ENCODE measurements at places on chromosomes 6 and 20.

- DNase-seq, result no peak
Observed at GRCh38 chr6:48714699-48715098, 603.7 kb upstream of the PTCHD4 start.

DNA sequence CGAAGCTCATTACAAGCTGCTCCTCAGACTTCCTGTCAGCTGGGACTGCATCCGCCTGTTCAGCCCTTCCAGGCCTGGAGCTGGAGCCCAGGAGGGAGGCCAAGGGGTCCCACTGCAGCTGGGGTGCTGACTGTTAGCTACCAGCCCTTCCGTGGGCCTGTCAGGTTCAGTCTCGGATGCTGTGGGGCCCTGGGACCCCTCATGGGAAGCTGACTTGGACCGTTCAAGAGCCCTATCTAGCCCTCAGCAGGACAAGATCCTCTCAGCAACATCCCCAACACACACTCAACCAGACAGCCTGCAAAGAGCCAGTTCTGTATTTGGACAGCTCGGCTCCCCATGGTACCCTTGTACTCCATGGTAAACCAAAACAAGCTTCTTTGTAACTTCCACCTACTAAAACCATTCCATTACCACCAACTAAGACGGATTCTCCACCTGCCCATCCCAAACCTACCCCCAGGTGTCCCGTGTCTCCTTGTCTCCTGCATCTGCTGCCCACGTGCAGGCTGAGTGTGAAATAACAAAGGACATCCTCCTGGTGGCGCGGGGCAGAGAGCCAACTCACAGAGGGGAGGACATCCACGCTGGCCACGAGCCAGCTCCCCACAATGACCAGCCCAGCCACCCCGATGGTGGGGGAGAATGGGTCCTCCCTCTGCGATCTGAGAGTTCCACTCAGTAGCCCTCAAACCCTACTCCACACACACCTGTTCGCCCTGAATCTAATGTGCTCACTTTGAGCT, 111.2 kb downstream of the TAF4 start:
- DNase-seq, result no peak

DNA sequence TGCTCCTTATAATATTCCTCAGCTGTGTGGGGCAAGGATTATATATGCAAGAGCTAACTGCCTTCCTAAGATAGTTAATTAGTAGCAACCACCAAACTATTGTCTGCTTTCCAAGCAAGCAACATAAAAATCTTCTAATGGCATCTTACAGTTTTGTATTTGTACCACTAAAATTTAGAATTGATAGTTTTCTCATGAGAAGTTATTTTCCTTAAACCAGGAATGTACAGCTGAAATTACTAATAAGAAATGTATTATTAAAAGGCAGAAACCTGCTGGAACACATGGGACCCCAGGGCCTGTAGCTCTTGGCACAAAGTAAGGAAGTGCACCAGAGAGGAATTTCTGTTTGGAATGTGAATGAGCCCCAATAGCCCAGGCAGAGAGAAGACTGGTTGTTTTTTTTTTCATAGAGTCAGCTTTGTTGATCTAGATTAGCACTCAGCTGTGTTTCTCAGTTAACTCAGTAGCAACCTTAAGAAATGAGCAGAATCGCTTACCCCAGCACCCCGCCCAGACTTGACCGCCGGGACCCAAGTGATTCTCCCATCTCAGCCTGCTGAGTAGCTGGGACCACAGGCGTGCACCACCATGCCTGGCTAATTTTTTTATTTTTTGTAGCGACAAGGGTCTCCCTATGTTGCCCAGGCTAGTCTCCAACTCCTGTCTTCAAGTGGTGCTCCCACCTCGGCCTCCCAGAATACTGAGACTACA, 2.6 kb downstream of the MGME1 start:
- no peak for DNase-seq

- no peak for DNase-seq
Observed at GRCh38 chr20:48983423-48984400, 62.2 kb downstream of the ARFGEF2 start.

DNA sequence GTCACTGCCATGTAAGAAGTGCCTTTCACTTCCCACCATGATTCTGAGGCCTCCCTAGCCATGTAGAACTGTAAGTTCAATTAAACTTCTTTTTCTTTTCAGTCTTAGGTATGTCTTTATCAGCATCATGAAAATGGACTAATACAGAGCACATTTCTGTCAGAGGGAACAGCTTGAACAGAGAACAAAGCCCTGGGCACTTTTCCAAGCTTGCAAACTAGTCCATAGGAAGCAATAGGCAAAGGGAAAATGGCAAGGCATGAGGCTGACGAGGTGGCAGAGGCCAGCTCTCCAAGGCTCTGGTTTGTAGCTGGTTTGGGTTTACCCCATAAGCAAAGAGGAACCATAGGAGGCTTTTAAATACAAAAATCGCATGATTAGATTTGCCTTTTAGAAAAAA, 185.1 kb upstream of the HDDC2 start:
- DNase-seq, result no peak

GRCh38 chr6:93416571-93417420, 2.6 kb downstream of the EPHA7 start:
- DNase-seq, result no peak

DNA sequence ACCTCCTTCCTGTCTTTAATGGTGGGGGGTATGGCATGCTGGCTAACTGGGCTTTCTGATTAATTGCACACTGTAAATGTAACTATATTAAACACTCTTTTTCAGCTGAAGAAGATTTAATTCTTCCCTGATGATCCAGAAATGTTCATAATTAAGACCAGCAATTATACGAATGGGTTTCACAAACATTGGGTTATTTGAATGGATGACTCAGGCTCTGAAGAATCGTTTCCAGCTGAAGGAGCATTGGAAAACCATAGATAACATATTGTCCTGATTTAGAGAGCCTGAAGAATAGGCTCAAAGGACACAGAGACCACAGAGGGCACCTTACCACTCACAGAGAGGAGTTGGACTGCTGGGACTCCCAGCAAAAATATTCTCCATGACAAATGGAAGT, 130.7 kb upstream of the SSTR4 start:
- no peak for DNase-seq

- DNase-seq, result no peak
Observed at GRCh38 chr6:167496707-167497106, 171.8 kb downstream of the TTLL2 start.

Measured in activated CD8-positive, alpha-beta memory T cell treated with anti-CD3 and anti-CD28 coated beads for 1 hour (primary cell).